ENCODE measurements at places on chromosomes 3 and 15.

GRCh38 chr3:54427941-54428871 lies 305.9 kb downstream of the CACNA2D3 start:
- H3K27ac ChIP-seq, result no peak overlapping the region
- no peak overlapping the region for H3K4me3 ChIP-seq
- peak; percentile 48 for DNase-seq

DNA sequence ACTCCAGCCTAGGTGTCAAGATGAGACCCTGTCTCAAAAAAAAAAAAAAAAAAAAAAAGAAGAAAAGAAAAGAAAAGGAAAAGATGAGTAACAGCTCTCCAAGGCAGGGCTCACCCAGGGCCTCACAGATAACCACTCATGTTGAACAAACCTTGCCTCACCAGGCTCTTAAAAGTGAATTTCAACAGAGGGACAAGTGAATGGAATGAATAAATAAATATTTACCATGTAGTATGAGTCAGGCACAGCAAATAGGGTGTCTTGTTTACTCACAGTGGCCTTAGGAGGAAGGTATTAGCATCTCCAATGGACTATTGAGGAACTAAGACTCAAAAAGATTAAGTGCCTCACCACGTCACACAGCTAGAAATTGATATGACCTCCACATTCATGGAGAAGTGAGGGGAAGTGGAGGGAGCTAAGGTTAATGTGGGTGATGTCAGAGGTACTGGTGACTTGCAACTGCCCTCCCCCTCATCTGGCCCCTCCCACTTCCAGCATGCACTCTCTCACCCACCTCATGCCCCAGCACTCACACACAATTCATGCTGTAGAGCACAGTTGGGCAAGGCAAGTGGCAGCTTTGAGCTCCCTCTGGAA lies 255.5 kb downstream of the UACA start:
- peaks cover 25% of the 10 kb centered on the region for H3K36me3 ChIP-seq
- H3K4me3 ChIP-seq, result peak overlapping the region; percentile 8
- peaks cover 6% of the 10 kb centered on the region for H3K27me3 ChIP-seq
- H3K4me1 ChIP-seq, result peaks cover 77% of the 10 kb centered on the region
- no peak overlapping the region for H3K27ac ChIP-seq

- no peak overlapping the region for H3K27ac ChIP-seq
- no peak for DNase-seq
- no peak overlapping the region for H3K4me3 ChIP-seq
- H3K36me3 ChIP-seq, result peaks cover 39% of the 10 kb centered on the region
- H3K4me1 ChIP-seq, result no peaks in the 10 kb centered on the region
These were observed 60.0 kb downstream of the CCK start for GRCh38 chr3:42205800-42206514.

DNA sequence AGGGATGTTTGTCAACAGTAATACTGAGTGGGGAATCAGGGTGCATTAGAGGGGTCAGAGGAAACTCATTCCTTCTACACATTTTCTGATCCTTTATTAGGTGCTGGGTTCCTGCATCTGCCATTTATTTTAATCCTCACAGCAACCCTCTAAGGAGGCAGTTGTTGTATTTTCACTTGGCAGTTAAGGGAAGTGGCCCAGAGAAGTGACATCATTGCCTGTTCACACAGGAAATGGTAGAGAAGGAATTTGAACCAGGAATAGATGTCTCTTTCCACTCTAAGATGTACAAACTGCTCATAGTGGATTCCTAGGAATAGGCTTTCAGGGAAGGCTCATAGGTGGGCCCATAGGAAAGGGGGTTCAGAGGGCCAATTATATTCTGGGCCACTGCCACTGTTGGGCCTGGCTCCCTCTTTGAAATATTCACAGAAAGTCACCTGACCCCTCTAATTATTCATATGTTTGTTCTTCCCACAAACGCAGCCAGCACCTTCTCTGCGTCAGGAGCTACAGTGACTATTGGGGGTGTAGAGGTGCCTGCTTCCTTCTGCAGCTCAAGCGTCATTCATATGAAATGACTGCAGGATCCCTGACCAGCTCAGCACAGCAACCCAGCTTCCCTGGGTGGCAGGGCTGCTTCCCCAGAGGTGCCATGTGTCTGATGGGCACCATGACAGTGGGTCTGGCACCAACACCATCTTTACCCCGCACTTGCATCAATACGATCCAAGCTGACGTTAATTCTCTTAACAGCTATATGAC lies 163.9 kb upstream of the SMAD3 start:
- no peaks in the 10 kb centered on the region for H3K27me3 ChIP-seq
- no peak overlapping the region for H3K27ac ChIP-seq
- H3K36me3 ChIP-seq, result no peaks in the 10 kb centered on the region
- DNase-seq, result no peak
- H3K4me1 ChIP-seq, result no peaks in the 10 kb centered on the region

GRCh38 chr3:160012108-160012507 lies 23.5 kb downstream of the IL12A start:
- peaks cover 6% of the 10 kb centered on the region for H3K4me1 ChIP-seq
- peak overlapping the region; percentile 41 for H3K27ac ChIP-seq
- no peaks in the 10 kb centered on the region for H3K36me3 ChIP-seq
- H3K27me3 ChIP-seq, result no peaks in the 10 kb centered on the region

- no peak for DNase-seq
- H3K27ac ChIP-seq, result no peak overlapping the region
- H3K36me3 ChIP-seq, result no peaks in the 10 kb centered on the region
These were observed 121.7 kb downstream of the EDEM1 start for GRCh38 chr3:5309171-5309570.

- no peaks in the 10 kb centered on the region for H3K27me3 ChIP-seq
- no peaks in the 10 kb centered on the region for H3K4me1 ChIP-seq
- DNase-seq, result no peak
- H3K27ac ChIP-seq, result no peak overlapping the region
- no peak overlapping the region for H3K4me3 ChIP-seq
- H3K36me3 ChIP-seq, result peaks cover 13% of the 10 kb centered on the region
These were observed 54.3 kb downstream of the SLC9A9 start for GRCh38 chr3:143793971-143794370.

DNA sequence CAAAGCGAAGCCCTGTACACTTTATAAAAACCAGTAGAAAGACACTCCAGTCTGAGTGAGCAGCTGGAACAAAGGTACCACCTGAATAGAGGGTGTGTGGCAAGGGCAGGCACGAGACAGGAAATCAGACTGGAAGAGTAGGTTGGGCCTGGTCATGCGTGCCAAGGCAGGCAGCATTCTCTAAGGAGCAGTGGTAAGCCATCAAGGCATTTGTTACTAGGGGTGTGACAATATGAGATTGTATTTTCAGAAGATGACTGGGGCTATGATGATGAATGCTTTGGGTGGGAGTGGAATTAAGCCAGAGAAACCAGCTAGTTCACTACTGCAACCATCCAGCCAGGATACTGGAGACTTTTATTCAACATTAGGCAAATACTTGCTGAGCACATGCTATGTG lies 5.0 kb downstream of the JMJD7 start:
- no peaks in the 10 kb centered on the region for H3K27me3 ChIP-seq
- peaks cover 6% of the 10 kb centered on the region for H3K36me3 ChIP-seq
- no peak for DNase-seq
- peaks cover 40% of the 10 kb centered on the region for H3K4me1 ChIP-seq
- no peak overlapping the region for H3K4me3 ChIP-seq

GRCh38 chr3:132964266-132964665 lies 73.9 kb upstream of the TMEM108 start:
- no peak overlapping the region for H3K4me3 ChIP-seq
- no peak for DNase-seq
- H3K4me1 ChIP-seq, result no peaks in the 10 kb centered on the region
- H3K36me3 ChIP-seq, result no peaks in the 10 kb centered on the region

DNA sequence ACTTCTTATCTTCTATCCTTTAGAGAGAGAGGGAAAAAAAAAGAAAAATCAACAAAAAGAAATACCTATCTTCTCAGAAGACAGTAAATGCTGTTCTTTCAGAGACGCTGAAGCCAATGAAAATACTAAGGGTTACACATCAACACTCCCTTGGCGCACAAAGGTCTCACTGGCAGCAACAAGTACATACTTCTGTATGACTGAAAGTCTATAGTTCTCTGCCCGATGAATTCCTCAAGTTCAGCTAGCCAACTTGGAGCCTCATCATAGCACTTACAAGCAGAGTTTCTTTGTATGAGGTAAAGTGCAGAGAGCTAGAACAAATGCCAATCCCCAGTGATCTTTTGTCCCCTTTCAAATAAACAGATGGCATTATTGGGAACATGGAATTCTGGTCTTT lies 62.7 kb downstream of the CPNE4 start:
- H3K4me1 ChIP-seq, result no peaks in the 10 kb centered on the region
- H3K27me3 ChIP-seq, result no peaks in the 10 kb centered on the region
- H3K4me3 ChIP-seq, result no peak overlapping the region
- H3K36me3 ChIP-seq, result no peaks in the 10 kb centered on the region
- no peak overlapping the region for H3K27ac ChIP-seq

DNA sequence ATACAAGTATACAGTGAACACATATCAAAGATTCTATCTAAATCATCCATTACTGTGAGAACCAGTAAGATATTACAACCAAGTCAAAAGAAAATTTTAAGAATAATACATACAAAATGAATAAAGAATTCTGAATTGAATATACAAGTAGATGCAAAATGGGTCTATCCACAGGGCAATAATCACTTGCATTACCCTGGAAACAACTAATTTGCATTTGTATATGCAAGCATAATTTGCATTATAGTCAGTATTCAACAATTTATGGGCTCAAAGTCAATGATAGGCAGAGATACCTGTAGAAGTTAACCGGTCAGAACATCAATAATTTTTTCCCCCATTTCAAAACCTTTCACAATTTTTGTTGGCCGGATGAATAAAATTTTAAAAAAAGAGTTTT lies 512.2 kb upstream of the ALCAM start:
- DNase-seq, result no peak
- no peak overlapping the region for H3K4me3 ChIP-seq
- H3K27me3 ChIP-seq, result no peaks in the 10 kb centered on the region
- no peak overlapping the region for H3K27ac ChIP-seq
- H3K4me1 ChIP-seq, result no peaks in the 10 kb centered on the region
- H3K36me3 ChIP-seq, result no peaks in the 10 kb centered on the region

DNA sequence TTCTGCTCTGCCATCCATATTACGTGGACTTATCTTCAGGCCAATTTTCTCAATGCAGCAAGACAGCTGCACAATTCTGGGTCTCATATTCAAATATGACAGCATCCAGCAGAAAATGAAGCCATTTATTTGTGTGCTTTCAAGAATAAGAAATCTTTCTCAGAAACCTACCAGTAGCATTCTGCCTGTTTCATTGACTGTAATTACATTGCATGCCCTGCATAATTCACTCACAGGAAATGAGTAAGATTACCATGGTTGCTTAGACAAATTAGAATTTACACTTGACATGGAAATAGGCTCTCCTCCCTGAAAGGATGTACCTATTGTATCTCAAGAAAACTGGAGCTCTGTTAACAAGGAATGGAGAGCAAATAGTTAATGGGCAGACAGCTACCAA lies 346.6 kb upstream of the DCBLD2 start:
- no peaks in the 10 kb centered on the region for H3K36me3 ChIP-seq
- no peak overlapping the region for H3K27ac ChIP-seq
- H3K4me3 ChIP-seq, result no peak overlapping the region
- H3K4me1 ChIP-seq, result no peaks in the 10 kb centered on the region

GRCh38 chr3:169363318-169364265 lies 299.9 kb downstream of the MECOM start:
- H3K4me1 ChIP-seq, result no peaks in the 10 kb centered on the region
- H3K27ac ChIP-seq, result no peak overlapping the region
- H3K36me3 ChIP-seq, result no peaks in the 10 kb centered on the region

All from activated naive CD8-positive, alpha-beta T cell treated with anti-CD3 and anti-CD28 coated beads, Interleukin-2, amount 50 U/mL, for 24 hours (primary cell).